Aorta (tissue), 5 donors: ENCODE measurements at places on chromosomes 5 and 9. TPM values are rescaled to one million over a fixed set of nuclear protein-coding genes. Genes with fewer than 3 reads are reported as not detected.

- DNase-seq, result no peak
Measured at GRCh38 chr9:89619019-89619418, 14.2 kb downstream of the GADD45G start.

DNA sequence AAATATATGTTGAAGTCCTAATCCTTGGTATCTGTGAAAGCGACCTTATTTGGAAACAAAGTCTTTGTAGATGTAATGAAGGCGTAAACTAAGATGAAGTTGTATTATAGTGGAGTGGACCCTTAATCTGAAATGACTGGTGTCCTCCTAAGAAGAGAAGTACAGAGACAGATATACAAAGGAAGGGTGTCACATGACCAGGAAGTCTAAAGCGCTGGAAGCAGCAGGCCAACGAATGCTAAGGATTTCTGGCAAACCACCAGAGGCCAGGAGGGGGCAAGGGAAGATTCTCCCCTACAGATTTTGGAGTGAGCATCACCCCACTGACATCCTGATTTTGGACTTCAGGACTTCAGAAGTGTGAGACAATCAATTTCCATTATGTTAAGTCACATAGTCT lies 162.4 kb downstream of the SLC12A2 start:
- no peak for DNase-seq

DNA sequence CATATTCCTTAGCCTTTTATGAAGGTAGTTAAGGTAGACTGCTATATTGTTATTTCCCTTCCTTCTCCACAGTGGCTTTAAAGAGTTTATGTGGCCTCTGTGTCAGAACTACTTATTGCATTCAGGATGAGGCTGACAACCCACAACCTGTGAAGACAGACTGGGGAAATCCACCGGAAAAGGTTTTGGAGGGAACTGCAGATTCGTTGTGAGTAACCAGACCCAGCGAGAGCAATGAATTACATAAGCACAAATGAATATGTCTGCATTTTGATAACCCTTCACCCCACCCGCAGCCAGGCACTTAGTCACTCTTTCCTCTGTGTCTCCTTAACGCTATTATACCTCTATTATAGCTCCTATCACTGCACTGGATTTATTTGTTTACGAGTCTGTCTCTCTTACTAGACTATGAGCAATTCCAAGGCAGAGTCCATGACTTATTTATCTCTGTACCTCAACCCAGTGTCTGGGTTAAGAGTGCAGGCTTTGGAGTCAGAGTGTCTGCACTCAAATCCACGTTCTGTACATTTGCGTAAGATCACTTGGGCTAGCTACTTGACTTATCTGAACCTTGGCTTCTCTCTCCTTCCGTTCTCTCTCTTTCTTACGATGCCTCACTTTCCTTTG lies 19.2 kb downstream of the KCTD16 start:
- no peak for DNase-seq

- DNase-seq, result no peak
Measured at GRCh38 chr9:92686954-92687353, 17.0 kb upstream of the IPPK start.

- DNase-seq, result no peak
Measured at GRCh38 chr9:80320480-80320879, 748.7 kb downstream of the TLE4 start.

DNA sequence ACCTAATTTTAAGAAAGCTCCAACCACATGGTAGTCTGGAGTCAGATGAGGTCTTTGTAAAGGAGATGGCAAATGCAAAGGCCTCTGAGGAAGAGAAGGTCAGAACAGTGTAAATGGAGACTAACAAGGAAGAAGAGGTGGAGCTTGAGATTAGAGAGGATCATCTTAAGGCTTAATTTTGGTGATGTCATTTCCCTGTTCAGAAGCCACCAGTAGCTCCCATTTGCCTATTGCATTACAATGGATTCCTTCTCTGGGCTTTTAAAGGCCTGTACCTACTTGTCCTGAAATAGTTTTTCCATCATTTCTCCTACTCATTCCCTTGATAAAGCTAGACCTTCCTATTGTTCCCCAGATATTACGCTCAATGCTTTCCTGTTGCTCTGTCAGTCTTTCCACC lies 16.1 kb downstream of the PCSK5 start:
- DNase-seq, result no peak

- DNase-seq, result no peak
Measured at GRCh38 chr5:22631683-22632082, 221.5 kb downstream of the CDH12 start.

- DNase-seq, result no peak
Measured at GRCh38 chr5:6837519-6838110, 124.4 kb downstream of the TENT4A start.

TRPM3 gene
- 1.5 TPM for total RNA-seq
